Skeletal muscle tissue (tissue), 5 donors: ENCODE measurements at places on chromosomes 7 and 10. TPM values are rescaled to one million over a fixed set of nuclear protein-coding genes. Genes with fewer than 3 reads are reported as not detected.

The LIPJ gene
- 0.52 TPM for total RNA-seq

The SPDYE16 gene
- total RNA-seq = not detected

The SLC39A12 gene
- total RNA-seq = under 0.01 TPM

The ZYX gene
- 17.7 TPM for total RNA-seq

The ELN gene
- 107 TPM for total RNA-seq

The MRLN gene
- total RNA-seq = 156 TPM

The ELFN1 gene
- 1.6 TPM for total RNA-seq

The IDI2 gene
- total RNA-seq = not detected

The TAX1BP1 gene
- total RNA-seq = 24.5 TPM

The ANKRD61 gene
- total RNA-seq = not detected

The KCND2 gene
- total RNA-seq = 2.6 TPM

The CALML5 gene
- not detected for total RNA-seq

The BMPR1A gene
- 42.3 TPM for total RNA-seq

The COA1 gene
- total RNA-seq = 57.9 TPM

The LIPF gene
- not detected for total RNA-seq

The CTTNBP2 gene
- 1.6 TPM for total RNA-seq

The FGF8 gene
- 0.52 TPM for total RNA-seq

The NEUROD6 gene
- total RNA-seq = not detected

The WEE2 gene
- not detected for total RNA-seq

The CDC14C gene
- total RNA-seq = not detected

The MSMB gene
- total RNA-seq = not detected

The SORCS3 gene
- 0.52 TPM for total RNA-seq

The CPED1 gene
- total RNA-seq = 14.6 TPM

The CASTOR2 gene
- total RNA-seq = 15.1 TPM

The MRPS33 gene
- total RNA-seq = 31.8 TPM

The HSPB1 gene
- 80.4 TPM for total RNA-seq

The HPSE2 gene
- total RNA-seq = under 0.01 TPM

The KIF11 gene
- total RNA-seq = 5.7 TPM
